CD4-positive, alpha-beta T cell treated with Interleukin-1 beta for 1 hour (primary cell): ENCODE measurements at places on chromosomes 11 and 22.

- peak; percentile 57 for DNase-seq
Measured at GRCh38 chr11:59263225-59263894, 50.6 kb upstream of the MPEG1 start.

DNA sequence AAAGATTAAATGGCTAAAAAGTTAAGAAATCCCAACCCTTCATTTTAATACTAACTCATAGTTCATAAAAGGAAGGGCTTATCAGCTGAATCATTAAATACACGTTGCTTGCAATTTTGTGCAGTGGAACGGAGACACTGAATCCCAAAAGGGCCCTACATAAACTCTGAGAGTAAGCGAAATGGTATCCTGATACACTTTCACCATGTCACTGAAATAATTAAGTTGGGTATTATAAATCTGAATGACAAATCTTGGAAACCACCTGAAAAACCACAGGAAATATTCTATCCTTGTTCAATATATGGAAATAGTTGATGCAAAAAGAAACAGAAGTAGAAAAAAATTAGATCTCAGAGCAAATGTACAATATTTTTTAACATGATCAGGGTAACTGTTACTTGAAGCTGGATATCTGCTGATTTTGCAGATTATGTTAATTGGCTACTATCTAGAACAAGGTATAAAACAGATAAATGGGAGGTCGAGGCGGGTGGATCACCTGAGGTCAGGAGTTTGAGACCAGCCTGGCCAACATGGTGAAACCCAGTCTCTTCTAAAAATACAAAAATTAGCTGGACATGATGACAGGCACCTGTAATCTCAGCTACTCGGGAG lies 55.1 kb downstream of the MAML2 start:
- DNase-seq, result no peak

GRCh38 chr22:34105461-34106062 lies 185.3 kb upstream of the LARGE1 start:
- peak; percentile 0 for DNase-seq

DNA sequence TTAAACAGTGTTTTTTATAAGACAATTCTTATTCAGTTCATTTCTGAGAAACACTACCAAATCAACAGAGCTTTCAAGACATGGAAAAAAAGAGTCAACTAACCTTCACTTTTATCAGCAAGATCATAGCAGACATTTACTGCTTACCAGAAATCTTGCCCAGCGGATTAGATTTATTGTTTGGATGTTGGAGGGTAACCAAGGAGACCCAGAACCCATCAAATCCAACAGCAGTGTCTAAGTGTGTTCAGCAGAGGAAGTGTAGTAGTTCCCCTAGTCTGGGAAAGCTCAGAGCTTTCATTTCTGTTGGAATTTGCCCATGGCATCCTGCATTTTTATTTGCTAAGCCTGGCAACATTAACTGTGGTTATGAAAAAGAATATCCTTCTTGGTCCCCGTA lies 2.4 kb upstream of the PGM2L1 start:
- no peak for DNase-seq

DNA sequence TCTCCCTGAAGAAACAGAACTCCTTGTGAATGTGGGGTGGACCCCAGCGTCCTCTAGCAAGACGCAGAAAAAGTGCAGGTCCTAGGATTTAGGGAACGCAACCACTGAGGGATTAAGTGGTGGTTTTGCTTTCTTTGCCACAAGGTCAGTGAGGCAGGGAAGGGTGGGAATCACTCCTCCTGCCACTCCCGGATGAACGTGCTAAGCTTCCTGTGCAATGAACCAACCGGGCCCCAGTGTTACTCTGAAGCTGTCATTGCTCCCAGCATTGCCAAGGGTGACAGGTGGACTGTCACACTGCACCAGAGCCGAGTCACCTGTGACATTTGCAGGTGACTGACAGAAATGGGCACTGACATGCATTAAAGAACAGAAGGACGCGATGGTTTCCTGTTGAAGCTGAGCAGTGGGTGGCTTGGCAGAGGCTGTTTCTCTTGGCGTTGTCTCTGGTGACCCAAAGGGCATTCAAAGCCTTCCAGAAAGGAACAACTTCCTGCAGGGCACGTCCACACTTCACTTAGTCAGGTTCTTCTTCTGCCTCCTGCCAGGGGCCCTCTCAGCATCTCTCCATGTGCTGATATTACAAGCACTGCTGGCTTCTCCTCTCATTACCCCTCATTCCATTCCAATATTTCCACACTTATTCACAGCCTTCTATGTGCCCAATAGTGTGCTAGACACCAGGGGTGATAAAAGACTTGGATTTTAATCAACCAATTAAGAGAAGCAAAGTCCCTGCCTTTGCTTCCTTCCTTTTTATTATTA lies 9.7 kb downstream of the KIRREL3 start:
- DNase-seq, result no peak

DNA sequence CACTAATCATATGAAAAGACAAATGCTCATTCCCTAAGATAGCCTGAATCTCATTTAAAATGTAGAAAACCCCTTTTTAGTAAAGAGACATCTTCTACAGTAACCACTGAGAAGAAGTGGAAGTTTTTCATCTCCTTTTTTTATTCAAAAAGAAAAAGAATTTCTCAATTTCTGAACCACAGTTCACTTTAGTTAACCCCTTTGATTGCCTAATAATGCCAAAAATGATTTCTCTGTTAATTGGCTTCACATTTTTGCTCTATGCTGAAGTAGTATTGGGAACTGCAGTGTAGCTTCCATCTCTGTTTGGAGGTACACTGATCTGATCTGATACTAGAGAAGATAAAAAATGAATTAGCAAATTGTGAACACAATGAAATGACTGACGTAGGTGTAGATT lies 58.3 kb downstream of the CD44 start:
- DNase-seq, result no peak

- DNase-seq, result no peak
Measured at GRCh38 chr22:43448048-43448447, 36.2 kb downstream of the MPPED1 start.

DNA sequence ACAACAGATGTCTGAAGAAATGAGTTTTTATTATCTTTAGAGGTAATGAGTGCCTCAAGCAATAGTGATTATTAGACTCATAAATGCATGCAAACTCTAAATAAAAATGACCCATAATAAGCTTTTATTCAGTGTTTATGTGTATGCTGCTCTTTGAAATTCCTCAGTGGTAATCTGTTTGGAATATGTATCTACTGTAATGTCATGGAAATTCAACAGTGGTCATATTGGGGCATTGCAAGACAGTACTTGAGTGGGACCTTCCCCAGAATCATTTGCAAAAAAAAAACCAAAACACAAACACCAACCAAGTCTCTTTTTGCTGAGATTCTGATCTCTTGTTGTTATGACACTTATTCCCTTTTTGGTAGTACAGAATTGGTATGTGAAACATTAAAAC lies 35.0 kb downstream of the DNAJC24 start:
- no peak for DNase-seq

GRCh38 chr22:46183733-46184132 lies 33.4 kb downstream of the PPARA start:
- DNase-seq, result no peak

- peak; percentile 44 for DNase-seq
Measured at GRCh38 chr11:35304386-35304775, 115.0 kb downstream of the SLC1A2 start.

DNA sequence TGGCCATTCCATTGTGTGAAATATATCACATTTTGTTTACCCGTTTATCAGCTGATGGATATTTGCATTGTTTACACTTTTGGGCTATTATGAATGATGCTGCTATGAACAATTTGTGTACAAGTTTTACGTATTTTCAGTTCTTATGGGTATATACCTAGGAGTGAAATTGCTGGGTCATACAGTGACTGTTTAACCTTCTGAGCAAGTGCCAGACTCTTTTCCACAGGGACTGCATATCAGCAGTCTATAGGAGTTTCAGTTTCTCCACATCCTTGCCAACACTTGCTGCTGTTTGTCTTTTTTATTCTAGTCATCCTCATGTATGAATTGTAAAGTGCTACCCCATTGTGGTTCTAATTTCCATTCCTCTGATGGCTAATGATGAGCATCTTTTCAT lies 108.2 kb downstream of the EMSY start:
- DNase-seq, result no peak

GRCh38 chr22:37850801-37851200 lies 1.6 kb downstream of the EIF3L start:
- no peak for DNase-seq

- DNase-seq, result no peak
Measured at GRCh38 chr11:69003866-69004367, 9.1 kb downstream of the MRGPRF start.

- DNase-seq, result no peak
Measured at GRCh38 chr22:47928631-47929030, 1166.2 kb downstream of the TBC1D22A start.

DNA sequence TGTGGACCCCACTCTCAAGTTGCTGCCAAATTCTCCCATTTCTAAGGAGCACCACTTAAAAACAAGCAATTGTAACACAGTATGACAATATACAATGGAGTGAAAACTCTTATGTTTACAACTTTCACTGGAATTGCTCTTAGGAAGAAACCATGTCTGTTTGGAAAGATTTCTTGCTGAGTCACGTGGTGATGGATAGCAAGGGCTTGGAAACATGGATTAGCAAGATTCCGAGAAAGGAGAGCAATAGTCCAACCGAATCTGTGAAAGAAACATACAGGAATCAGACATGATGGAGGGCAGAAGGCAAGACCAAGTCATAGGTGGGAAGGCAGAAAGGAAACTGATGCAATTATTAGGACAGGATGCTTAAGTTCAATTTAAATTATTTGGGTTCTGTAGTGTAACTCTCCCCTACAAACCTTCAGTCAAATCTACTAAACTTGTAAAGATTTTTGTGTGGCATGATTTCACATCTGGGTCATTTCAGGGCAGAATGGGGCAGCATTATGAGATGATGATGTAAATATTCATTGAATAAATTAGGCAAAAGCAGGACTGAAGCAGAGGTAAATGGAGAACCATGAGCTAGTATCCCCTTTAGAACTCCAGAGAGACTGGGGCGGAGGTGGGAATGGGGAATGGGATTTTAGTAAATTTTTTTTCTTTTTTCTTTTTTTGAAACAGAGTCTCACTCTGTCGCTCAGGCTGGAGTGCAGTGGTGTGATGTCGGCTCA lies 27.8 kb upstream of the THY1 start:
- DNase-seq, result no peak

DNA sequence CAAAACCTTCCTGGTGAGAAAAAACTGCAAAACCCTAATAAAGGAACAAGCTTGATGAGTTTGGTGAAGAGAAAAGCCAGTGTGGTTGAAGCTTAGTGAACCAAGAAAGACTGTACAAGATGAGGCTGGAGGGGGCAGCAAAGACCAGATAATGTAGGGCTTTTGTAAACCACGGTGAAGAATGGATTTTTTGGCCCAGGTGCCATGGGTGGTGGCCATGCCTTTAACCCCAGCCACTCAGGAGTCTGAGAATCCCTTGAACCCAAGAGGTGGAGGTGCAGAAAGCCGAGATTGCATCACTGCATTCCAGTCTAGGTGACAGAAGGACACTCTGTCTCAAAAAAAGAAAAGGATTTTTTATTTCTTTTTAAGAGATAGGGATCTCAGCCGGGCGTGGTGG lies 5.0 kb upstream of the ZDHHC5 start:
- no peak for DNase-seq

- no peak for DNase-seq
Measured at GRCh38 chr11:116984186-116984585, 114.0 kb downstream of the SIK3 start.

DNA sequence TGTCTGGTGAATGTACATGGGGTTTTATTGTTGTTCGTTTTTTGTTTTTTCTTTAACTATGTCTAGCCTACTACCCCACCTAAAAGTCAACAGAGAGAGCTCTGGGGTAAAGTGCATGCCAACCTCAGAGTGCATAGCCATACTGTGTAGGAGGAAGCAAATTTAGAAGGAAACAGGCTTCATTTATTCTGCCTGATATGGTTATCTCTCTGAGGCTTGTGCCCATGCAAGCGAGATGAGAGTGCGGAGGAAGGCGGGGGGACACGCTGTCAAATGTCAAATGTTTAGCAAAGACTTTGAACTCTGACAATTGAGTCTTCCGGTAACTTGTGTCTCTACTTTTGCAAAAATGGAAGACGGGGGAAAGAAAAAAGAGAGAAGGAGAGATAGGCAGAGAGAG lies 295.5 kb downstream of the ETS1 start:
- DNase-seq, result peak; percentile 68

DNA sequence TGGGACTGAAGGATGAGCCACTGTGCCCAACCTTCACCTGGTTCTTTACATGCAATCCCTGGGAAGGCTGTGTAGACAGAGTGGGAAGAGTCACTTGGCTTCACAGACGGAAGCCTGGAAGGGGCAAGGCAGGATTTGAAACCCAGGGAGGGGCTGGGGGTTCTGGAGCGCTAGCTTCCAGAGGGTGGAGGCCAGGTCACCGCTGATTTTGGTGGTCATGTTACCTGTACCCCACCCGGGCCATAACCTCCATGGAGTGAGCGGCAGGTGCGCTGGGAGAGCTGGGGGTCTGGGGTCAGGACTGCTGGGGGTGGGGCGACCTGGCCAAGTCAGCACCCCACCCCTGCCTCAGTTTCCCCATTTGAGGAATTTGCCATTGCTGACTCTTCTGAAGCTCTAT lies 38.3 kb downstream of the PDGFB start:
- DNase-seq, result no peak
